CD14-positive monocyte (primary cell): ENCODE measurements at places on chromosomes 7 and 10.

- no peak for DNase-seq
Measured at GRCh38 chr7:52365349-52365748, 670.1 kb upstream of the POM121L12 start.

DNA sequence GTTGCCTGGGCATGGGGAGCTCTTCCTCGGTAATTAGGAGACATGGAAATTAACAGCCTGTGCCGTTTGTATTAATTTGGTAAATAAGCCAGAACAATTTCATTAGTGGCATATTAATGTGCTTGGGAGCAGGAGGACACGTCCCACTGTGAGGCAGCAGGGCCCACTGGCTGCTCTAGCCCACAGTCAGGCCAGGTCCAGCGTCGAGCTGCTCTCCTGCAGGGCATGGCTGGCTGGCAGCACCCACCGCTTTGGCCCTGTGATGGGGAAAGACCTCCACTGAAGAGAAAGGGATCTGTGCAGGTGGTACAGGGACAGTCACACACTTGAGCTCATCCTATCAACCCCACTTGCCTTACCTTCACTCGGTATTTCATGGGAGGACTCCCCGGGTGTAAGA lies 37.5 kb upstream of the LRRC4 start:
- DNase-seq: no peak

DNA sequence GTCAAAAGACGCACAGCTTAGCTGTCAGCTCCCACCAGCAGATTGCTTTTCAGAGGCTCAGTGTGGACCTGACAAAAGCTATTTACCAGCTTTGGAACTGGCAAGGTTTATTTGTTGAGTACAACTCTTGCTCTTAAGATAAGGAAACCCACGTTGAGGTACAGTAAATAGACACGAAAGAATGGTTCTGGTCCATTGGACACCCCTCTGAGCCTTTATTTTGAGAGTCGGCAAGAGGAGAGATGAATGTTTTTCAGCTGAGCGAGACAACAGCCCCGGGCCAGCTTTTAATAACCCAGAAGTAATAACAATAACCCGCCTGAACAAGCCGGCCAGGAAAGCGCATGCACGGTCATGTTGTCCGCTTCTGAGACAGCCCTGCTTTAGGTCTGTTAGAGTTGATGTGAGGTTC lies 49.0 kb downstream of the WNT2 start:
- no peak for DNase-seq

GRCh38 chr7:100685631-100686145 lies 8.4 kb downstream of the GIGYF1 start:
- no peak for DNase-seq

- DNase-seq: no peak
Measured at GRCh38 chr7:36597090-36597773, 127.1 kb downstream of the AOAH start.
